ENCODE measurements at places on chromosomes 11 and 22. TPM values are rescaled to one million over a fixed set of nuclear protein-coding genes. Genes with fewer than 3 reads are reported as not detected.

The HEPACAM gene
- total RNA-seq = not detected

DNA sequence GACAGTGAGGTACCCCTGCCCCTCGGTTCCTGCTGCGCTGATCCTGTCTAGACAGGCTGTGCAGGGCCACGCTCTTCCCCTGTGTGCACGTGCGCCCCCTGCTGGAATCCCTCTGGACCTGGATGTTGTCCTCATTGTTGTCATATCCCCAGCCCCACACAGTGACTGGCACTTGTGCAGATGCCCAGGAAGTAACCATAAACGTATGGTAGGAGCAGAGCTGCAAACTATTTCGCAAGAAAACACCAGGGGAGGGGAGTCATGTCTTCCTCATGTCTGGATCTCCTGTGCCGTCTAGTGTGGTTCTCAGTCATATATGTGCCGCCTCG lies 114.7 kb downstream of the CRYBB2 start:
- DNase-seq = peak; percentile 36
- no peak overlapping the region for H3K27ac ChIP-seq
- H3K27me3 ChIP-seq = no peaks in the 10 kb centered on the region
- H3K4me3 ChIP-seq = no peak overlapping the region

DNA sequence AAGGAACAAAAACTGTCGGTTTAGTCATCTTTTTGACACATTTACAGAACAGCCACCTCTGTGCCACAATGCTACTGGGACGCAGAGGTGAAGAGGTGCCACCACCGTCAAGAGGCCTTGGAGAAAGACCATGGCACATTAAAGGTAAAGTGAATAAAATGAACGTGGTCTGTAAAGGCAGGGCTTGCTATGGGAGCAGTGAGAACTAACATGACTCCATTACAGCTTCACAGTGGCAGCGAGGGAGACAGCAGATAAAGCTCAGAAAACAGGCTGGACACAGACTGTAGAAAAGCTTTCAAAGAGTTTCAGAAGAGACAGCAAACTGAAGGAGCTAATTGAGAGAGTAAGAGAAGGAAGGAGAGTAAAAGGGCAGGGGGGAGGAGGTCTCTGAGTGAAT lies 102.9 kb downstream of the GAB2 start:
- no peaks in the 10 kb centered on the region for H3K36me3 ChIP-seq
- H3K4me1 ChIP-seq = peaks cover 5% of the 10 kb centered on the region
- H3K27ac ChIP-seq = no peak overlapping the region
- no peak for DNase-seq

GRCh38 chr11:19869466-19869865 lies 156.8 kb downstream of the NAV2 start:
- H3K27me3 ChIP-seq = no peaks in the 10 kb centered on the region
- no peak overlapping the region for H3K27ac ChIP-seq
- DNase-seq = no peak
- no peaks in the 10 kb centered on the region for H3K36me3 ChIP-seq
- H3K4me1 ChIP-seq = no peaks in the 10 kb centered on the region

DNA sequence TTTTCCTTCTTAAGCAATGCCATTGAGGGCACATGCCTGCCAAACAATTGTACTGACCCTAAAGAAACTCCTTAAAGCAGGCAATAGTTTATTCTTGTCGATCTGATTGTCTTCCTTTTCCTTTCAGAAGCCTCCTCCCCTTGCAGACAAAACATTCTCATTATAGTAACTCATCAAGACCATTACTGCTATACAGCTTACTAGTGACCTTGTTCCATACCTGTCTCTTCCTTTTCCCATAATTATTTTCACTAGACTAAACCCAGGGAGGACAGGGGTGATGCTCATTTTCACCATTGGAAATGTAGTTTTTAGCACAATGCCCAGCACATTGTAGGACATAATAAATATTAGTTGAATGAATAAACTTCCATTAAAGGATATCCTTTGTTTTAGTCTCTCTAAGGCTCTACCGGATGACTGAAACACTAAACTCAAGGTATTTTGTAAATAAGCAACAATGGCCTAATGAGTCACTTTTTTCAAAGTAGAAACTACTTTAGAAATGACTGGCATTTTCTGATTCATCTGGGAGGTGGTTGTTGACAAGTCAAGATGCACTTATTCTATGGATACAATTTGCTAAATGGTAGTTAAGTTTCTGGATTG lies 9.3 kb upstream of the MSANTD4 start:
- DNase-seq = no peak
- no peaks in the 10 kb centered on the region for H3K4me1 ChIP-seq
- H3K36me3 ChIP-seq = no peaks in the 10 kb centered on the region
- no peaks in the 10 kb centered on the region for H3K27me3 ChIP-seq
- H3K27ac ChIP-seq = no peak overlapping the region

The ACTN3 gene
- total RNA-seq = not detected

DNA sequence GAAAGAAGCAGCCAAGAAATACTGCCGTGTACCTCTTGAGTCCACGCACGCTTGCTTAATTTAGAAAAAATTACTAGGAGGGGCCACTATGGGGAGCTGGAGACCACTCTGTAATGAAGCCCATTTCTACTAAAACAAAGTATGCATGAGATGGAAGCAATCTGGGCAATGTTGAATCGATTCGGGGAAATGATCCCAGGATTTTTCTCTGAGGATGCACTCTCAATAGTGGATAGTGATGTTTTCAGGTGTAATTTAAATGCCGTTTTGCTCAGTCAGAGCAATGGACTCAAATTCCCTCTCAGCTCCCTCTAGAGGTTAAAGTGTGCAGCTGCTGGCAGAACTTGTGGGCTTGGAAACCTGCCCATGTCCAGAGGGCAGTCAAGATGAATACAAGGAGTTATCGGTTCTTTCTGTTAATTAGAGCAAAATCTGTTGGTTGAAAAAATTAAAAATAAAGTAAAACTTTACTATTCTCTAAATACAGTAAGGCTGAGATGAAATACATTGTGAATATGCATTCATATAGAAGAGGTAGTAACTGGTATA lies 64.1 kb downstream of the ME3 start:
- H3K27ac ChIP-seq = no peak overlapping the region
- no peaks in the 10 kb centered on the region for H3K36me3 ChIP-seq
- DNase-seq = peak; percentile 67
- no peaks in the 10 kb centered on the region for H3K4me1 ChIP-seq

The P2RY2 gene
- 2.9 TPM for total RNA-seq

- peak; percentile 60 for DNase-seq
- H3K27ac ChIP-seq = peak within 1 kb of the TSS; percentile 89
- peaks cover 9% of the 10 kb centered on the region for H3K36me3 ChIP-seq
- no peaks in the 10 kb centered on the region for H3K27me3 ChIP-seq
These were observed at the start of gene CHCHD10 for GRCh38 chr22:23767673-23768548. TSS of gene CHCHD10 (minus strand) at chr22:23767972. CDS start at chr22:23767874, 98 bp downstream.

GRCh38 chr11:117444256-117444655 lies 116.6 kb downstream of the CEP164 start:
- H3K4me1 ChIP-seq = no peaks in the 10 kb centered on the region
- H3K36me3 ChIP-seq = no peaks in the 10 kb centered on the region
- DNase-seq = no peak
- no peak overlapping the region for H3K4me3 ChIP-seq
- no peak overlapping the region for H3K27ac ChIP-seq

DNA sequence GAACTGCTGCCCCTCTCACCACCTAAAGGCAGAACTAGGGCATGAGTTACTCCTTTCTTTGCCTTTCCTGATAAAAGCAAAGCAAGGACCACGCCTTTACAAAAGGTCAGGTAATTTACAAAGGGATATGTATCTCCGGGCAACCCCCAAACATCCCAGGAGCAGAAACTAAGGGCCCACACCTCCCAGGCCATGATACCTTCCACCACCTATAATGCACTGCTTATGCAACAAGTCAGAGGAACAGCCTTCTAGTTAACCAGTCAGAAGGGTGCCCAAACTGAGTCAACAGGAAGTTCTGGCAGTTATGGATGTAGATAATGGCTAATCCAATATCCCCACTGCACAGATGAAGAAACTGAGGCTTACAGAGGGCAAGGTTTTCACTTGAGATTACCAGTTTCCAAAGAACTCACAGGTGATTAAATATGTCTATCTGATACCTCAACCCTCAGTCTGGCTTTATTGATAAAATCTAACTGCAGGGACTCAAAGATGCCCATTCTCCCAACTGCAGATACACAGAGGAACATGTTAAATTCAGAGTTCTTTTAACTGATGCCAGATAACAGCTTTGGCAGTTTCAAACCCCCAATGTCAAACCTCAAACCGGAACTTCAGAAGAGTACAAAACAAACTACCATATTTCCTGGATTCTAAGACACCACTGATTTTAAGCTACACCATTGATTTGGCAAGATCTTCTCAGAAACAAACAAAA lies 16.8 kb upstream of the CASTOR1 start:
- no peak for DNase-seq
- H3K27ac ChIP-seq = peak overlapping the region; percentile 86

GRCh38 chr11:98090861-98091505 lies 929.8 kb upstream of the CNTN5 start:
- H3K27me3 ChIP-seq = no peaks in the 10 kb centered on the region
- no peak overlapping the region for H3K4me3 ChIP-seq
- H3K27ac ChIP-seq = no peak overlapping the region
- no peaks in the 10 kb centered on the region for H3K36me3 ChIP-seq
- H3K4me1 ChIP-seq = no peaks in the 10 kb centered on the region
- no peak for DNase-seq

DNA sequence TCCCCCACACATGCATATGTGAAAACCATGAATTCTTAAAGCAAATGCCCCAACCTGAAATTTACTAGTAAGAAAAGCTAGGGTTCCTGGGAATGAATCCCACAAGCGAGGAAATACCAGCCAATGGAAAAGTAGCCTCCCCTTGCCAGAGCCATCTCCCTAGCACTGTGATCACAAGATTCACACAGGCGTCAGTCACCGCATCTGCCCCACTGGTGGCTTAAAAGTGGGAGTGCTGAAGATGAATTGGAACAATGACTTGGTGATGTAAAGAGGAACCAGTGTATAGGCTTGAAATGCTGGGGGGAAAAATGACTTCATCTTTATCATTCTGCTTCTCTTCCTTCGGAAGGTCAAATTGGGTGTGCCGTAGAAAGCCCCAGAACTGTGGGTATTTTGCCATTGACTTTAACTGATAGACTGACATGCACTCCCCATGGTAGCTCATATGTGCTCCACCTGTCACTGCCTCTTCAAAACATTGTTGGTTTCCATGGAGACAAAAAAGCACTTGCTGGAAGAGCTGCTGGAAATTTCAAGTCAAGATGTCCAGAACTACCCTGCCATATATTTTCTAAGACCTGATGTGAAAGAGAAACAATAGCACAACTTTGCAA lies 19.2 kb upstream of the ASPHD2 start:
- no peak for DNase-seq
- H3K27me3 ChIP-seq = peaks cover 60% of the 10 kb centered on the region
- H3K4me3 ChIP-seq = no peak overlapping the region
- H3K27ac ChIP-seq = no peak overlapping the region
- no peaks in the 10 kb centered on the region for H3K36me3 ChIP-seq

DNA sequence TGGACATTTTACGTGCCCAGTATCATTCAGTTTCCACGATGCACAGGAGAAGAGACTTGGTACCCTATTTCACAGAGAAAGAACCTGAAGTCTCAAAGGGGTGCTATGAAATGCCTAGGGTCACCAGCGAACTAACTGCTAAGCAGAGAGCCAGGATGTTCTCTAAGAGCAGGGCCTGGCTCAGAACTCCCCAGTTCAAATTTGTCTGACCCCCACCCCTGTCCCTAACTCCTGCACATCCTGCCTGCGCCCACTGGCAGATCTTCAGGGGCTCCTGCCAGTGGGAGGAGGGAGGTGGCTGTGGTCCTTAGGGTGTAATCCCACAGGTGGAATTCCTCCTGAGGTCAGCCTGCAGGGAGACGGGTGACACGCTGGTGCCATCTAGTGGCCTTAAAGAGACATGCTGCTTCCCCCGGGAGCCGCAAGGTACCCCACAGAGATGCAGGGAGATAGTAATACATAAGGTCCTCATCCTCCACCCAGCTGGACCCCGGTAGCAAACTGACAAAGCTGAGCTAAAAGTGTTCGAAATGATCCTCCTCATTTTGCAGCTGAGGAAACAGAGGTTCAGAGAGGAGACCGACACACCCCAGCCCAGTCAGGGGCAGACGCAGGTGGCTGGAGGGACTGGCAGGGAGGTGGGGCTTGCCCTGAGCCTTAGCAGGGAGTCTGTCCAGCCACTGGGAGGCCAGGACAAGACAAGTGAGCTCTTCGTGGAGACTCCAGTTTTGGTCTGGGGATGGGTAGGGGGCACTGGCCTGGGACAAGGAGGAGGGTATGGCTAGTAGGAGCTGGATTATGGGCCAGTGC lies 34.1 kb downstream of the MB start:
- H3K36me3 ChIP-seq = no peaks in the 10 kb centered on the region
- H3K27ac ChIP-seq = no peak overlapping the region
- peaks cover 23% of the 10 kb centered on the region for H3K4me1 ChIP-seq

The PHLDB1 gene
- 36.2 TPM for total RNA-seq

- DNase-seq = no peak
- no peak overlapping the region for H3K27ac ChIP-seq
- H3K4me1 ChIP-seq = no peaks in the 10 kb centered on the region
- no peaks in the 10 kb centered on the region for H3K27me3 ChIP-seq
- H3K4me3 ChIP-seq = no peak overlapping the region
These were observed 121.9 kb upstream of the PLET1 start for GRCh38 chr11:112382561-112382960.

The OR56A4 gene
- not detected for total RNA-seq

GRCh38 chr22:41770715-41771468 lies 29.6 kb upstream of the CCDC134 start:
- H3K4me3 ChIP-seq = no peak overlapping the region
- no peak for DNase-seq
- H3K36me3 ChIP-seq = no peaks in the 10 kb centered on the region
- H3K4me1 ChIP-seq = peaks cover 7% of the 10 kb centered on the region
- H3K27me3 ChIP-seq = no peaks in the 10 kb centered on the region
- H3K27ac ChIP-seq = no peak overlapping the region

DNA sequence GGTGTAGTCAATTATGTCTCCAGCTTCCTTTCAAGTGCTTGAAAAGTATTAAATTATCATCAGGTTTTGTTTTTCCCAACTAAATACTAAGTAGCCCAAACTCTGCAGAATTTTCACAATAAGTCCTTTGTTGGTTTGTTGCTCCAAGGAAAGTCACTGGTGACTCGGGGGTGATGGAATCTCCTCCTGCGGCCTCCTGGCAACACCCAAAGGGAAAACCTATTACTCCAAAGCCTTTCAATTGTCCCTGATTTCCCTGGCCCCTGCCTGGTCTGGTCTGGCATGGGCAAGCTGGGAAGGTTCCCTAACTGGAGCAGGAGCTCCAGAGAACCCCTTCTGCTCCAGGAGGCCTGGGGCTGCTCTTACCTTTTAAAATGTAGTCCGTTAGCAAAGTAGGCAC lies 47.9 kb downstream of the FEZ1 start:
- DNase-seq = peak; percentile 24
- H3K36me3 ChIP-seq = no peaks in the 10 kb centered on the region
- no peak overlapping the region for H3K4me3 ChIP-seq
- no peaks in the 10 kb centered on the region for H3K27me3 ChIP-seq
- H3K27ac ChIP-seq = no peak overlapping the region

- no peak overlapping the region for H3K4me3 ChIP-seq
- H3K27ac ChIP-seq = no peak overlapping the region
These were observed 3.0 kb upstream of the SWAP70 start for GRCh38 chr11:9660886-9661285.

DNA sequence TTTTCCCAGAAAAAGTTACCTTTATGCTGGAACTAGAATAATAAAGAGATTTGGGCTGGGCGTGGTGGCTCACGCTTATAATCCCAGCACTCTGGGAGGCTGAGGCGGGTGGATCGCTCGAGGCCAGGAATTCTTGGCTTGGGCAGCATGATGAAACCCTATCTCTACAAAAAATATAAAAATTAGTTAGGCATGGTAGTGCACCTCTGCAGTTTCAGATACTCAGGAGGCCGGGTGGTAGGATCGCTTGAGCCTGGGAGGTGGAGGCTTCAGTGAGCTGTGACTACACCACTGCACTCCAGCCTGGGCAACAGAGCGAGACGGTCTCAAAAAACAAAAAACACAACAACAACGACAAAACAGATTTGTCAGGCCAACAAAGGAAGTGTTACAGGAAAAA lies 119.3 kb upstream of the OR9Q1 start:
- peaks cover 41% of the 10 kb centered on the region for H3K4me1 ChIP-seq
- H3K27me3 ChIP-seq = no peaks in the 10 kb centered on the region
- DNase-seq = no peak
- H3K4me3 ChIP-seq = no peak overlapping the region
